Smooth muscle cell of the brain vasculature (primary cell): ENCODE measurements at places on chromosomes 5 and 9.

DNA sequence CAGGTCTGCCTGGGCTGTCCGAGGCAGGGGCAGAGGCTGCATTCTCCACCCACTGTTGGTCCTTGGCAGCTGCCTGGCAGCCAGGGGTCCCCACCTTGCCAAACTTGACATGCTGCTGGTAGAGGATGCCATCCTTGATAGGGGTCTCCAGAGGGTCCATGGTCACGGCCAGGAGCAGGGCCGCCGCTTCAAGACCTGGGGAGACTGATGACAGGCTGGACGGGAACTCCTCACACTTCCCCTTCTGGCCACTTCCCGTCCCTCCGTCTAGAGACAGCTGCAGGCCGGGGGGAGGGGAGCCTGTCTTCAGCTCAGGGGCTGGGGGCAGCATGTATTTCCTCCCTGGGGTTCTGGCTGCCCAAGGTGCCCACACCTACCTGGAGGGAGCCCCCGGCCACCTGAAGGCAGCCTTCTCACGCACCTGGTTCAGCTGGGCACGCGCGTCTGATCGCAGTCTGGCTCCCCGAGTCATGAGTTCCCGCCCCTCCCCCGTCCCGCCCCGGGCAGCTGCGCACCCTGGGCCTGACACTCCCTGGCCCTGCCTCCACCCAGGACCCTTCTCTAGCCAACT, at the start of gene DOK3:
TSS of gene DOK3 (minus strand) at position 446 of the 571 bp plus-strand sequence. CDS start at position 160, 286 bp downstream.
- no peak for DNase-seq

- DNase-seq, result no peak
These were observed 36.4 kb upstream of the CCDC152 start for GRCh38 chr5:42720251-42720650.

DNA sequence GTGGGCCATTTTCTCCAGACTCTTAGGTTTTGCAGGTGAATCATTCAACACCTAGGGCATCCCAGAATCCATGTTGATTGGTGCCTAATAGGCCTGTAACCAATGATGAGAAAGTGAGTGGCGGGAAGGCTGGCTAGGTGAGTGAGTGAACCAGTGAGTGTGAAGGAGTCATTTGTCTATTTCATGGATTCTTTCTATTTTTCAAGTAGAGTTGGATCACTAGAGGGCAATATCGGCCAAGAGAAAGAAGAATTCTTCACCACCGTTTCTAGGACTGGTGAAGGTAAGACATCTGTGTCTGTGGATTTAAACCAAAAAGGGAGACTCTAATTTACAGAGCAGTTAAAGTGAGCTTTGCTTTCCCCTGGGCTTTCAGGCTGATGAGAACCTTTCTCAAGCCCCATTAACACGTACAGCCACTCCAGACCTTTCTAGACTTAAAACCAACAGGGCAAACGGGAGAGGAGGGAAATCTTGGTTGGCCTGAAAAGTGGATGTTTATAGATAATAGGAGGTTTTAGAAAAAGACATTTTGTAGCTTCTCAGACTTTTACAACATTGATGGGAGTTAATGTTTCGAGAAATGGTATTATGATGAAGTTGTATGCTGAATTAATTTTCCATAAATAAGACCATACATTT, 114.3 kb upstream of the IL12B start:
- DNase-seq, result peak; percentile 53

DNA sequence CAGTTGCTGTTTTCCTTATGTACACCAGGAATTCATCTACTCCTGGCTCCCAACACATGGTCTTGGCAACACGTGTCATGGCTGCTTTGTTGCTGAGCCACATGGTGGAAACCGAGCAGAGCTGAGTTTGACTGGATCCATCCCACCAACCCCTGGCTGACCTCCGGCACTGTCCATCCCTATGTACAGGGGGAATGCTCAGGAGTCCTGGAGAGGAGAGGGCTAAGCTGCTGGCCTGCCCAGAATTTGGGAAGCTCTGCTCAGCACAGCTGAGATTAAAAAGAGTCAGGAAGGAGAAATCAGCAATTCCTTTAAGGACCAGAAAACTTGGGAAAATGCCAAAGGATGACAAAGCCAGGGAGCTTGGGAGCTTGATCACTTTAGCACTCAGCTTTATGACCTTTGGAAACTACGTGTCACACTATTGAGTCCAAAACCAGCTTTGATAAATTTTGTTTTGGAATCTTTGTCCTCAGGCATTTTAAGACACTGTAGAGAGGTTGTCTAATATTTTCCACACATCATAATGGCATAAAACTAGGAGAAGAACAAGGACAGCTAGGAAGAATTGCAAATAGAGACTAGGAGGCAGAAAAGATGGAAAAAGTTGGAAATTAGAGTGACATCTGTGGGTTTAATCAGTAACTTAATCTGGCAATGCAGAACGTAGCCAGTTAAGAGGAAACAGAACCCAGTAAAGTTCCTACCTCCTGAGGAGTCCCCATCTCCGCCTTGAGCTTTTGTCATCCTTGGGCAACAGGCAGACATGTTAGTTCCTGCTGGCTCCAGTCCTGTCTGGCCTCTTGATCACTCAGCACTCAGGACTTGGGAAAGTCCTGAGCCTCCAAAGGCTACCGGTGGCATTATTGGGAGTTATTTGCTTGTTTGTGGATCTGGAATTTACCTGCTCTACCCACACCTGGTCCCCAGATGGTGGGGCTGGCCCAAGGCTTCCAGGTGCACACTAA, 62.5 kb upstream of the PLPP1 start:
- DNase-seq, result no peak

DNA sequence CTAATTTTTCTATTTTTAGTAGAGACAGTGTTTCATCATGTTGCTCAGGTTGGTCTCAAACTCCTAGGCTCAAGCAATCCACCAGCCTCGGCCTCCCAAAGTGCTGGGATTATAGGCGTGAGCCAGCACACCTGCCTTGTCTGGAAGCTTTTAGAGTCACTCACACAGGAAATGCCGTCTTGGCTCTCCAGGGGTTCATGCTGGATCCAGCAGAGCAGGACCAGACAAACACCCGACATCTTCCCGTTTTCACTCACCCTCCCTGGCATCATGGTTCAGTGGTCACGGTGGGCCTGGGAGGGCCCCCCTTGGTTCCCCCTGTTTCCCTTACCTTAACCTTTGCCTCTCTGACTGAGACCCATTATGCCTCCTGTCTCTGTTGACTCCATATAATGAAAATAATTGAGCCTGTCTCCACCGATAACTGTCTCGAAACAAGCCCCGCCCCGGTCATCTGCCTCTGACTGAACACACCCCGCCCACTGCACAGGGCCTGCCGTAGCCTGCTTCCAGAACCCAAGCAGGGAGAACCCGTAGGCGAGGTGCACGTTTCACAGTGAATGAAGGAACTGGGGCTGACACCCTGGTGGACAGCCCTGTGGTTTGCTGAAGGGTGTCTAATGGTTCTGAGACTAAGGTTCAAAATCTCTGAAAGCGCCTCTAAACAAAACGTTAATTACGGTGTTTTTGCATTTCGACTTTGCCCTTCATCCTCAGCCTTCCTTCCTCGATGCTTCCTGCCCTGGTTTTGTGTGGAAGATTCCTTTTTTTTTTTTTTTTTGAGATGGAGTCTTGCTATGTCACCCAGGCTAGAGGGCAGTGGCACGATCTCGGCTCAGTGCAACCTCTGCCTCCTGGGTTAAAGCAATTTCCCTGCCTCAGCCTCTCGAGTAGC, 39.7 kb upstream of the SPRY4 start:
- DNase-seq, result no peak

DNA sequence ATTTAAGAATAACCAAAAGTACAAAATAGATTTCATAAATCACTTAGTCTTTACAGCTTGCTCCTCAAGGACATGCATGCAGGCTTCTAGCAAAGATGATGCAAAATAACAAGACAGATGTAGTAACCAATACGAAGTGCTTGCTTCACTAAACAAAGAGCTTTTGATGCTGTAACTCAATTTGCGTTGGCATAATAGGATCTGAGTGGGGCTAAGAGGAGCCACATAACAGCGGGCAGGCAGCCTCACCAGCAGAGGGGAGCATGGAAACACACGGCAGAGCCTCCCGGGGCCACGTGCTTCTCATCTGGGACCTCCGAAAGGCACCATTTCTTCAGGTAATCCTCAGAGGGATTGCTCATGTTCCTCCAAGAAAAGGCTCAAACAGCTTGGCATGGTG, 139.7 kb downstream of the C5orf15 start:
- no peak for DNase-seq

DNA sequence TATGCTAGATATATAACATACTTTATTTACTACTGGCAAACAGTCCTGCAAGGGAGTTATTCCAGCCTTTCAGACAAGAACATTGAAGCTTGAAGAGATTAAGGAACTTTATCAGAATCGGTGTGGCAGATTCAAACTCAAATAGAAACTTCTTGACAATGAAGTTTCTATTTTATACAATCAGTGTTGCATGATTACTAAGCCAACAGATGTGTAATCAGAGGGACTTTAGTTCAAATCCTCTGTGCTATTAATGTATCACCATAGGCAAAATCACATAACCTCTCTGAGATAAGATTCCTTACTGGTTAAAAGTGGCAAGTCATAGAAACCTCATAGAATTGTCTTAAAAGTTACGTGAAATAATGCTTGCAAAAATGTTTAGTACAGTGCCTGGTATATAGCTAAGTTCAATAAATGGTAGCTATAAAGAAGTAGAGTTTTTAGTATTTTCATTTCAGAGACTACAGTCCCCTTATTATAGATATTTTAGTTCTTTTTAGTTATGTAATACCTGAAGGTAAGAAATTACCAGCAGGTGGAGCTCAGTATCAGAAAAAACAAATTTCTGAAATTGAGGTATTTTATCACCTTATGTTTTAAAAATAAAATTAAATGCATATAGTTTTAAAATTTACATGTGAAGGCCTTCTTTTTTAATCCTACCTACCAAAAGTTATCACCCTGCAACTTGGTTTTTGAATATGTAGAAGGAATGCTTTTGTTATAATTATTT, 172.1 kb downstream of the FER start:
- no peak for DNase-seq

GRCh38 chr5:147901599-147902039, 4.7 kb downstream of the C5orf46 start:
- no peak for DNase-seq

DNA sequence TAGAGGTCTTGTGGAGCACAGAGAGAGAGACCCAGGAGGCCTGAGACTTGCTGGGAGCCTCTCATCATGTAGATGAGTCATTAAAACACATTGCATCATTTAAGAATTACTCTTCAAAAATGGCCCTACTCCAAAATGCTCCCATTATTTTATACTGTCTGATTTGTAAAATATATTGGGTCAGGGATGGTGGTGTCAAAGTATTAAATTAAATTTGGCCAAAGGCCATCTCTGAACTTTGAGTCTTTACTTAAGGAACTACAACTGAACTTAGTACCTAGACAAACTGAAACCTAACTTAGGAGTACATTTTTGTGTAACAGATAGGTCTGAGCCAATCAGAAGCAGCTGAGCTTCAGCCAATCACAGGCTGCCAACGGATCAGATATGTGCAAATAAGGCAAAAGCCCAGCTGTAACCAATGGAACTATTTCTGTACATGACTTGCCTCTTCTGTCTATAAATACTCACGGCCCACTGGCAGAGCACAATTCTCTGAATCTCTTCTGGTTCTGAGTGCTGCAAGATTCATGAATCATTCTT, 657.2 kb downstream of the TLE1 start:
- DNase-seq, result peak; percentile 54

DNA sequence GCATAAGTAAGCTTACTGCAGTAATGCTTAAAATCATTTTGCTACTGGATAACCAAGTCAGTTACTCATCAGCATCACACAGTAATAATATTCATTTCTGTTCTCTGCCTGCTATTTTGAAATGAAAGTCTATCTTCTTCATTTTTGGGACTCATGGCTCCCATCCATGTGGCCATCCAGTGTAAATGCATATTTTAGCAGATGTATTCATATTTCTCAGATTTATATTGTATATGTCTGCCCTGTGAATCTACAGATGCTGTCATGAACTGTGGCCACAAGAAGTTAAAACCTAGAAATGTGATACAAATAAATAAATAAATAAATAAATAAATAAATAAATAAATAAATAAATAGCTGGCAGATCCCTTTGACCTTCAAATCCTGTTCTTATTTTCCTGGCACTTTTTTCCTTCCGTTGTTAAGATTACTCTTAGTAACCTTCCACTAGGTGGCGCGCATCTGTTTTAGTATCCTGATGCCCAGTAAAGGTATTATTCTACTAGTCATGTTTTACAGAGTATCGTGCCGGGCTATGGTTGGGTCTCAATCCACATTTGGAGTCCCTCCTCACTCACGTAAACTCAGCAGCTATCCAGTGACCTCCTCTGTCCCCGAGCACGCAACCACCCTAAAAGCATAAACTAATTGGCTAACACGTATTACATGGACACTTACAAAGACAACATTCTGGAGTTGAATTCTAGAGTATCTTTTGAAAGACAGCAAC, 79.2 kb upstream of the IL7R start:
- peak; percentile 62 for DNase-seq

GRCh38 chr5:96861076-96861475, 15.2 kb upstream of the ERAP2 start:
- DNase-seq, result no peak

DNA sequence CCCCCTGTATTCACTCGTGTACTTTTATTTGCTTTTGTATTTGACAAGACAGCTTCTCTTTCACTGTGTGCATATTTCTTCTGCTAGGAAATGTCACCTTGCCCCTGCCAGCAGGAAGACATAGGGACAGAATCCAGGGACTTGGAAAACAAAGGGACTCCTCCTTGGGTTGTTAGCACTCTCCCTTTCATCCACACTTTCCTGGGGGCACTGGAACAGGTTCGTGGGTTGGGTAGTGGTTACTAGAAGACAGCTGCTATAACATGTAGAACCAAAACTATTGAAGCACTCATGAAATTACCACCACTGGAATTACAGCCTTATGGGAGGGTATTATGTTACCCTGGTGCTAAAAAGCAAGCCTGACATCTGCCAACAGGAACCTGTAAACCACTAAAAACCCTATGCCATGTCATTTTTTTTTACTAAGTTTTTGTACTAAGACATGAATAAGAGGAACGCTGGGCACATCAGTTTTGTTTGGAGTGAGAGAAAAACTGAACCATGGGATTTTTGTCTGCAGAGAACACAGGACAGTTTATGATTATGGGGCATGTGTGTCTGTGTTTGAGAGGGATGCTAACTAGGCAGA, 4.7 kb upstream of the CCL28 start:
- no peak for DNase-seq

GRCh38 chr5:134851307-134851923, 5.6 kb downstream of the C5orf24 start:
- DNase-seq, result no peak

DNA sequence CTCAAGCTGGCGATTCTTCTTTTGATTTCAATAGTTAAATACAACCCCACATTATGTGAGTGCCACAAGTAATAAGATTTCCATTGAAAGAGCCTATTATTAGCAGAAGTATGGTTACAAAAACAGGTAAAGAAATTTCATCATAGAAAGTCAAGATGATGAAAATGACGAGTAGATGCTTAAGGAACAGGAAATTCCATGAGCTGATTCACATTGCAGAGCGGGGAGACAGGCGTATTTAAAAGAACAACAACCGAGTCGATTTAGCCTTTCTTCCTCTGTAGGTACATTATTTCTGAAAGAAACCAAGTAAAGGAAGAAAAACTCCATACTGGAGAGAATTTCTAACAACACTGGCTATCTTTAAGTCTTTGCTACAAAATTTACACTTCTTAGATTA, 310.4 kb downstream of the SLF1 start:
- DNase-seq, result no peak

- DNase-seq, result no peak
These were observed 471.5 kb downstream of the ZNF608 start for GRCh38 chr5:124274949-124275348.
